Activated T-helper 1 cell treated with anti-CD3 and anti-CD28 coated beads, Interleukin-12 subunit alpha, Interleukin-12 subunit beta, Interleukin-2, Interleukin-4 antibody, amounts not matched to agents 30 ng/mL and 10 ng/mL and 1 ng/mL, durations not matched to agents 14 hours and 24 hours and 36 hours (primary cell): ENCODE measurements at places on chromosomes 2 and 18. TPM values are rescaled to one million over a fixed set of nuclear protein-coding genes. Genes with fewer than 3 reads are reported as not detected.

DNA sequence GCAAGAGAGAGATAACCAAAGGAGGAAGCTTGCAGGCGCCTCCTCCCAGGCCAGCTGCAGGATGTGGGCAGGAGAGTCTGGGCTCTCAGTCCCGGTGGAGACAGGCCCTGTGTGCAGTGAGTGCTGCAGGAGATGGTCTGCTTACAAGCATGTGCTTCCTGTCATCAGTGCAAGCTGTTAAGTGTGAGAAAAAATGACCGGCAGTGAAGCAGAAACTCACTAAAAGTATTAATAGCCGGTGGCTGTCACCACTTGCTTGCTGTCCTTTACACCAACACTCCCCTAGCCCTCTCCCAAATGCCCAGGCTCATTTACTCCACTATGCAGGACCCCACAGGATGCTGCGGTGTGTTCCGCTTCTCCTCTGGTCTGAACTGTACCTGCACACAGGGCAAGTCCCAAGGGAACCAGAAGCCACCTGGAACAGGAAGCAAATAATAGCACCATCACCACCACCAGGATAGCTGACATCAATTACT lies 435.6 kb upstream of the HS6ST1 start:
- no peak overlapping the region for H3K27ac ChIP-seq
- H3K36me3 ChIP-seq = no peaks in the 10 kb centered on the region
- H3K4me1 ChIP-seq = peaks cover 17% of the 10 kb centered on the region
- H3K4me3 ChIP-seq = no peak overlapping the region

GRCh38 chr2:219798430-219798829 lies 171.0 kb downstream of the SLC4A3 start:
- H3K4me1 ChIP-seq = no peaks in the 10 kb centered on the region
- no peaks in the 10 kb centered on the region for H3K36me3 ChIP-seq
- no peak overlapping the region for H3K4me3 ChIP-seq
- no peaks in the 10 kb centered on the region for H3K27me3 ChIP-seq
- no peak overlapping the region for H3K27ac ChIP-seq

- H3K27ac ChIP-seq = no peak overlapping the region
- peaks cover 7% of the 10 kb centered on the region for H3K27me3 ChIP-seq
- no peaks in the 10 kb centered on the region for H3K36me3 ChIP-seq
- DNase-seq = no peak
Measured at GRCh38 chr2:176234940-176235339, 34.3 kb upstream of the MTX2 start.

GRCh38 chr2:39156846-39157245 lies 36.0 kb upstream of the SOS1 start:
- H3K27ac ChIP-seq = no peak overlapping the region
- no peak for DNase-seq
- no peaks in the 10 kb centered on the region for H3K36me3 ChIP-seq
- H3K4me3 ChIP-seq = no peak overlapping the region
- H3K4me1 ChIP-seq = peaks cover 4% of the 10 kb centered on the region

DNA sequence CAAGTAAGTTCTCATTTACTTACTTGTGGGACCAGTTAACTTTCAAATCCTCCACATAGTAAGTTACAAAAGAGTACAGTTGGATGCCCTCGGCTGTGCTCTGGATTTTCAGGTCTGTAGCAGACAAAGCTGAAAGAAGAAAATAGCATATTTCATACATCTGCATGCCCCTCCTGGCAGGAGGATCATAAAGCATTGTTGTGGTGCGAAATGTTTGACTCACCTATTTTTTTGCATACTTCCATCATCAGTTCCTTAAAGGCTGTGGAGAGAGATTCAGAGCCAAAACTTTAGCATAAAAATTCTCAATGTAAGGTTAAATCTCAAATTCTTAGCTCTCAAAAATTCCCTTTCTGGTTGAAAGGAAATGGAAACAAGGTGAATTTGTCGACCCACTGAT lies 70.8 kb upstream of the LPIN2 start:
- no peak overlapping the region for H3K27ac ChIP-seq
- peaks cover 11% of the 10 kb centered on the region for H3K4me1 ChIP-seq
- no peak overlapping the region for H3K4me3 ChIP-seq
- H3K36me3 ChIP-seq = no peaks in the 10 kb centered on the region
- no peaks in the 10 kb centered on the region for H3K27me3 ChIP-seq

DNA sequence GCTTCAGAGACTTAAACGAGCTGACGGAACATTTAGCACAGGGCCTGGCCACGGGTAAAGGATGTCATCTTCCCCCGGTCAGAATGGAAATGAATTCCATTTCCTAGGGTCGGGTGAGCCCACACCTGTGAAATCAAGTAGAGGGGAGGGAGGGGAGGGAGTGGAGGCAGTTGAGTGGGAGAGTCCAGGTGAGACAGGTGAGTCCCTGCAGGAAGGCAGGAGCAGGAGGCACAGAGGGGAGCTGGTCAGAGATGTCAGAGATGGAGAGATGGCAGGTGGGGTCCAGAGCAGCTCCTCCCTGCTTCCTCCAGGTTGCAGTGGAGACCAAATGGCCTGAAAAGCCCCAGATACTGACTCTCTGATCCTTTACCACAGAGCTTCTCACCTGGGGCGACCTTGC lies 55.2 kb downstream of the SH3BP4 start:
- H3K4me3 ChIP-seq = no peak overlapping the region
- H3K27ac ChIP-seq = no peak overlapping the region
- no peaks in the 10 kb centered on the region for H3K4me1 ChIP-seq
- no peak for DNase-seq
- no peaks in the 10 kb centered on the region for H3K27me3 ChIP-seq

- no peak overlapping the region for H3K27ac ChIP-seq
- no peak for DNase-seq
- peaks cover 31% of the 10 kb centered on the region for H3K36me3 ChIP-seq
- H3K4me1 ChIP-seq = no peaks in the 10 kb centered on the region
- H3K4me3 ChIP-seq = no peak overlapping the region
Measured at GRCh38 chr2:20281876-20282275, 56.9 kb upstream of the SDC1 start.

CTNNA2 gene
- not detected in 2 replicates for total RNA-seq

IL1R1 gene
- 1.5 and 2.4 TPM in 2 replicates for total RNA-seq

HOXD4 gene
- not detected in 2 replicates for total RNA-seq

CACNB4 gene
- total RNA-seq = 0.39 and 0.83 TPM in 2 replicates
